HEK293T (cell line): ENCODE measurements at places on chromosomes 6 and 20.

GRCh38 chr20:1816384-1817381 lies 78.5 kb upstream of the SIRPA start:
- DNase-seq = no peak

DNA sequence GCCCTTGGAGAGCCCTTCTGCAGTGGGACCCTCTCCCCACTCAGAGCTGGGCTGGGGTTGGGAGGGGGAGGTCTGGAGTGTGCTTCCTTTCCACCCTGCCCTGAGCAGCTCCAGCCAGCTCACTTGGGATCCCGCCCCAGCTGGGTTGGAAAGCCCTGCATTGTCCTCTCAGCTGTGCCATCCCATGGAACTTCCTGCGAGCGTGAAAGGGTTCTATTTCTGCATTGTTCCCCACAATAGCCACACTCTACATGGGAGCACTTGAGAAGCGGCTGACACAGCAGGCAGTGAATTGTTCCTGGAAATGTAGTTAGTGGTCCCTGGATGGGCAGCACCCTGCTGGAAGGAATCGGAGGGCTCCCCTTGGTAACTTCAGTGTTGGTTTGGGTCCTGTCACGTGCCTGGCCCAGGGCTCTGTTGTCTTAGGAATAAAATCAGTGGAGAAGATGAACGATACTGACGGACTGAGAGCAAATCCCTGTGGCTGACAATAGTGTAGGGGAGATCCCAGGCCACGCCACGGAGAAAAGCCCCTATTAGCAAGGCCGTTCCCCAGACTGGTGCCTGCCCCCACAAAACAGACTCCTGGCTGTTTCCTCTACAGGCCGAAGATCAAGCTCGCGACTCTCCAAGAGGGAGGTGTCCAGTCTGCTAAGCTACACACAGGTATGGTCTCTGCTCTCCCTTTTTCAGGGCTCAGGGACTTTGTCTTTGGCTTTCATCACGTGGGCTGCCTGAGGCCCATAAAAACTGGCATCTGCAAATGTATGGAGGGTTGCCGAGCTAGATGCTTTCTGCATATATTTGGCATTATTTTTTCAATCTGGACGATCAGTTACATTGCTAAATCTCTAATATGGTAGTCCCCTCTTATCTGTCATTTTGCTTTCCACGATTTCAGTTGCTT lies 18.8 kb downstream of the DNMT3B start:
- no peak for DNase-seq

DNA sequence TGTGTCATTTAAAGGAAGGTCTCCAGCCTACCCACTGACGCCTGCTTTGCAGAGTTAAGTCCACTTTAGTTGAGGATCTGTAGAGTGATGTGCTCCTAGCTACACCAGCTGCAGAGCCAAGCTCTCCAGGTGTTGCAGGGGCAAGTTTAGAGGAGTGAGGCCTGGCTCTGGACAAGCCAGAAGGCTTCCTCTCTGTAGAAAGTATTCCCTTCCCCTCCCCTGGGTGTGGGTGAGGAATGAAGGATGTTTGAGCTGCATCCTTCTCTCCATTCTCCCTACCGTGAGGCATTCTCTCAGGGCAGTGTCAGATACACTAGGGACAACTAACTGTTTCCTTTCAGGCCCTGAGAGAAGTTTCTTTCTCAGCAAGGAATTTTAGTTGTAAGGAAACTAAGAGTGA lies 66.5 kb downstream of the ELOVL5 start:
- DNase-seq = no peak

DNA sequence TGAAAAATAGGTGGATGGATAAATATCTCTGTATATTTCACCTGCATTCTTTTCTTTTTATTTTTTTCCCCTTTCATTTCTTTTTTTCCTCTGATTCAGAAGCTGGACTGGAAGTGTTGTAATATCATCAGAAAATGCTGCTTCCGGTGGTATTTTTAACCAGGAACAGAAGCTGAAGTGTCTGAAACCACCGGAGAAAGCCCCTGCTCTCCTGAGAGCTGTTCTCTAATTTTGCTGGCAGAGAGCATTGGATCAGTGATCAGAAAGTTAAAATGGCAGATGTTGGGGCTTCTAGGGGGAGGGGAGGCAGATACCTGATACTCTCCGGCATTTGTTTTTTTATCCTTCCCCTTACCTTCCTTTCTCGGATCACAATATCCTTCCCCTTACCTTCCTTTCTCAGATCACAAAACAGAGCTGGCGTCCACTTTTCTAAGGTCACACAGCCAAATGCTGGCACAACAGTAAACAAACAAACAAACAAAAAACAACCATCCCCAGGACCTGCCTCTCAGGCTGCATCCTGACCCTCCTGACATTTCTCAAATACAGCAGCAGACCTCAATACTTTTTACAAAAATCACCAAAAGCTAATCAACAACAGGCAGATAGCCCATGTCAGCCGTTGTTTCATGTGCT lies 143.2 kb upstream of the ZNF217 start:
- no peak for DNase-seq

DNA sequence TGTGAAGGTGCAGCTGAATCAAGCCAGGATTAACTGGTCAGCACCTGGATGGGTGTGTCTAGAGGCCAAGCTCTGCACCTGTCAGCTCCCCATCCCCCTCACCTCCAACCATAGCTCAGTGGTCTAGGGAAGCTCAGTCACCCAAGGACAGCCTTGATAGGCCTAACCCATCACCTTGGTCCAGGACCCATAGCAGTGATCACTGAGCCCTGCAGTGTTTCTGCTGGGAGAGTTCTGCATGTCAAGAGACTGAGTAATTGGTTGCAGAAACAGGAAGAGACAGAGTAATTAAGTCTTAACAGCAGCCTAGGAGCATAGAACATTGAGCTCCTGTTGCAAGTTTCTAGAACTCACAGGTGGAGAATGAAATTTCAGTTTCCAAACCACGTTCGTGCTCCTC lies 18.7 kb upstream of the RALGAPB start:
- no peak for DNase-seq

GRCh38 chr6:53313784-53314400 lies 34.9 kb downstream of the ELOVL5 start:
- DNase-seq = peak; percentile 23

GRCh38 chr6:108953681-108954080 lies 105.5 kb downstream of the ARMC2 start:
- no peak for DNase-seq

DNA sequence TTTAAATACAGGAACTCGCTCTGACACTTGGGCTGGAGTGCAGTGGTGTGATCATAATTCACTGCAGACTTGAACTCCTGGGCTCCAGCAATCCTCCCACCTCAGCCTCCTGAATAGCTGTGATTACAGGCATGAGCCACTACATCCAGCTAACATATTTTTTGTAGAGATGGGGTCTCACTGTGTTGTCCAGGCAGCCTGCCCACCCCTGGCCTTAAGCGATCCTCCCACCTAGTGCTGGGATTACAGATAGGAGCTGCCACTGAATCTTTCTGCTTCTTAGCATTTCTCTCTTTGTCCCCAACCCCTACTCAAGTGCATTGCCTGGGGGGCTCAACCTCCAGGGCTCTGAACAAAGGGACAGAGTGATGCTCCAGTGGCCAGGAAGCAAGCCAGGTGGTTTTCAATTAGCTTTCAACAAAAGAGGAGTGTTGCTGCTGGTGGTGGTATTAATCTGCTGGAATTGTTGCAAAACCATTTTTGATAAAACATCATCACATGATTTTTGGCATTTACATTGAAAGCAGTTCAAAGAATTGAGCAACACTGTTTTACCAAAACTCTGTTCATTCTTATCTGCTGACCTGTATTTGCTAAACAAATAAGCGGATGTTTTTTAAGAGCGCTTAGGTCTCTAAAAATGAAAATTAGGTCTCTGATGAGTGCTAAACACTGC lies 40.4 kb upstream of the BPIFA2 start:
- DNase-seq = no peak

DNA sequence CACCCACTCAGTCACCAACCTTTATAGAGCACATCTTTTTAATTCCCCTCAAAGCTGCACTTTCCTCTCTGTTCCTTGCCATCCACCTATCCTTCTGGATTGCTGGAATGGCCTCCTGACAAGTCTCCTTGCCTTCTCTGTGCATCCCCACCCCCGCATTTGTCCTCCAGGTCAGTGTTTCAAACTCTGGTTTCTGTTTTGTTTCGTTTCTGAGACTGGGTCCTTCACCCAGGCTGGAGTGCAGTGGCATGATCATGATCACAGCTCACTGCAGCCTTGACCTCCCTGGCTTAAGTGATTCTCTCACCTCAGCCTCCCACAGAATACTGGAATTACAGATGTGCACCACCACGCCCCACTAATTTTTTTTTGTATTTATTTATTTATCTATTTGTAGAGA lies 96.2 kb downstream of the PLCB1 start:
- no peak for DNase-seq

DNA sequence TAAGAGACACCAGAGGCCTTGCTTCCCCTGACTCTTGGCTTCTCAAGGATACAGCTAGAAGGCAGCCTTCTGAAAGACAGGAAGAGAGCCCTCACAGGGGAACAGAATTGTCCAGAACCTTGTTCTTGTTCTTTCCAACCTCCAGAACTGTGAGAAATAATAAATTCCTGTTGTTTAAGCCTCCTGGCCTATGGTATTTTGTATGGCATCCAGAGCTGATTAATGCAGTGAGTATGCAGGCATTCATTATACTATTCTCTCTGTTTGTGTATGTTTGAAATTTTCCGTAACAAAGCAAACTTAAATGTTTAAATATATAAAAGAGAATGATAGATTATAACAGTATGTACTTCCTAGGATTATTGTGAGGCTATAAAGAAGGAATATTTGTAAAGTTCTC lies 903.4 kb upstream of the FLRT3 start:
- no peak for DNase-seq

GRCh38 chr6:134389658-134390057 lies 71.7 kb upstream of the SGK1 start:
- DNase-seq = no peak

- DNase-seq = no peak
Observed at GRCh38 chr6:40922281-40922680, 116.7 kb downstream of the UNC5CL start.

GRCh38 chr6:41558033-41558807 lies 12.0 kb downstream of the FOXP4 start:
- no peak for DNase-seq

- no peak for DNase-seq
Observed at GRCh38 chr6:138258197-138258596, 39.9 kb upstream of the PBOV1 start.

DNA sequence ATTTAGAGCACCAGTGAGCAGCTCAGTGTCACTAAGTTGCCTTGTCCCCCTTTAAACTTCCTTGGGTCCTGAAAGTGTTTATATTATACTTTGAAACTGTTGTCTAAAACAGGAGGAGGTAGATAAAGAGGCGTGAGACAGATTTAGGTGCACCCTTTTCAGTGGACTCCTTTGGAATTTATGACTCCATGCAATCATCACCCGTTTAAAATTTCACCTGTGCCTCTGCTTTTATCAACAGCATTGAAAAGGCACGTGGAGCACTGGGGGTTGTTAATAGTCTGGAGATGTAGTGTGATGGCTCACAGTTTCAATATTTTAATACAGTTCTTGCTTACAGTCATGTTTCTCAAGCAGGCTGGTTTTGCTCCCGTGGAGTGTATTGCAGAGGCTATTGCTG lies 162.2 kb downstream of the PHACTR1 start:
- no peak for DNase-seq

DNA sequence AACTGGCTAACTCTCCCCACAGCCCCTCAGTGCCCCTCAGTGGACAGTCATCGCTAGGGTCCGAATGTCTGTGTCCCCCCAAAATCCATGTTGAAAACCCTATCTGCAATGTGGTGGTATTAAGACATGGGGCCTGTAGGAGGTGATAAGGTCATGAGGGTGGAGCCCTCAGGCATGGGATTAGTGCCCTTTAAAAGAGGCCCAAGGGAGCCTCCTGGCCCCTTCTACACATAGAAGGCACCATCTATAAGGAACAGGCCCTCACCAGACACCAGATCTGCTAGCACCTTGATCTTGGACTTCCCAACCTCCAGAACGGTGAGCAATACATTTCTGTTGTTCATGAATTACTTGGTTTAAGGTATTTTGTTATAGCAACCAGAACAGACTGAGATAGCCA lies 6.7 kb upstream of the TRAF3IP2 start:
- DNase-seq = no peak

DNA sequence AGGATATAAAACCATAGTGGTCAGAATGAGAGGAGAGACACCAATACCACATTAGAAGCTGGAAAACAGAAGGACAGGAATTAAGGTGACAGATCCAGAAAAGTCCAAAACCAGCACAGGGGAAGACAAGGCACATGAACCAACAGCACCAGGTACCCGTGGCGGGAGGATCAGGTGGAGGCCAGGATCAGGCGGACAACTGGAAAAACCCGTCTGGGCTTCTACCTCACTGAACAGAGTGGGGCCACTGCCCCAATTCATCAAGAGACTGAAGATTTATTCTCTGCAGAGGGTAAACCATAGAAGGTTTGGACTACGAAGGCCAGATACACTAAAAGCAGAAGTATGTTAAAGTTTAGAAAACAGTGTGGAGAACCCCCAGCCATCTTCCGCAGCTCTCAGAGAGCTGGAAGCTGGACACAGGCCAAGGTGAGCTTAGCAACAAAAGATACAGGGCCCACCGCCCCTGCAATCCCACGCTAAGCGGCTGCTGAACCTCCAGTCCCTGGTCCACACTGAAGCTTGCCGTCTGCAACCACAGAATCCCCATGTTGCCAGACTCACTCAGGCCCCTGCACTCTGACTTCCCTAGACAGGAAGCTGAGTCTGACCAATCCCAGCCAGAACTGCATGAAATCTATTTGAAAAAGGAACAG lies 29.9 kb downstream of the ABHD12 start:
- DNase-seq = no peak

DNA sequence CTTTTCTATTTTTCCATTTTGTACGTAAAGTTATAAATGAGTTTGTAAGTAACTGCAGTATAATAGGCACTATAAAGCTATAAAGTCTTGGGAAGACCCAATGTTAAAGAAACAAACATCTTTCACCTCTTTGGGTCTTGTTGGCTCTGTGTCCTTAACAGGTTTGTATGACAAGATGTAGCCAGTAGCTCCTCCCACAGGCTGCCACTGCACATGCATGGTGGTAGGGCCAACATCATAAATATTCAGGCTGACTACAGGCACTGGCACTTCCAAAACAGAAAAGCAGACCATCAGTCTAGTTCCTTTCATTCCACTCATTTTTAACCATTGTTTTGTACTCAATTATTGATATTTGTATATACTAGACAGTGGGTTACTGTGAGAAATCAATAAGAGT lies 59.9 kb downstream of the COL12A1 start:
- no peak for DNase-seq

DNA sequence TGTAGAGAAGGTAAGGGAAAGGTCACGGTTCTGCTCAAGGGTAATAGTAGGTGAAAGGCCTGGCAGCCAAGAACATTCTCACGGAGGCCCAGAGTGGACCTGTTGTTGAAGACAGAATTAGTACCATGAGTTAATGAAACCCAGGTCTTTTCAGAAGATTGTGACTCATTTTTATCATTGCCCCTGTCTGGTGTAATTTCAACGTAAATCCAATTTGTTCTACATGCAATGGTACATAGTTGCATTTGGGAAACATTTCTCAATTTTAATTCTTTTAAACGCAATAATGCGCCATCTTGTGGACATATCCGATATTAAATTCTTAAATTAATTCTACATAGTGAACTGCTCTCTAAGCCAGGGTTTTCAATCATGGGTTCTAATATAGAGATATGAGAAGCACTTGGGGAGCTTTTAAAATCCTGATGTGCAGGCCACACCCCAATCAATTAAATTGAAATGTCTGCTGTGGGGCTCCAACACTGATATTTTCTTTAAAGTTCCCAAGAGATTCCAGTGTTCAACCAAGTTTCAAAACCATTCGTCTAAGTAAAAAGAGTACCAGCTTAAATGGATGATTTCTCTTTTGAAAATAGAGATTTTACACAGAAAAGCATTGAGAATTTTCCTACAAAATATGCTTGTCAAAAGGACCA lies 257.4 kb downstream of the PLCB1 start:
- DNase-seq = peak; percentile 23

- no peak for DNase-seq
Observed at GRCh38 chr6:145042559-145042958, 692.8 kb downstream of the EPM2A start.
